ENCODE measurements at places on chromosomes 6 and 20. TPM values are rescaled to one million over a fixed set of nuclear protein-coding genes. Genes with fewer than 3 reads are reported as not detected.

- peak; percentile 61 for DNase-seq
- peak overlapping the region; percentile 73 for H3K27ac ChIP-seq
- peaks cover 20% of the 10 kb centered on the region for H3K4me1 ChIP-seq
- H3K27me3 ChIP-seq, result no peaks in the 10 kb centered on the region
- peaks cover 22% of the 10 kb centered on the region for H3K36me3 ChIP-seq
- no peak overlapping the region for H3K4me3 ChIP-seq
These were observed 42.1 kb upstream of the CDH22 start for GRCh38 chr20:46350201-46350985.

DNA sequence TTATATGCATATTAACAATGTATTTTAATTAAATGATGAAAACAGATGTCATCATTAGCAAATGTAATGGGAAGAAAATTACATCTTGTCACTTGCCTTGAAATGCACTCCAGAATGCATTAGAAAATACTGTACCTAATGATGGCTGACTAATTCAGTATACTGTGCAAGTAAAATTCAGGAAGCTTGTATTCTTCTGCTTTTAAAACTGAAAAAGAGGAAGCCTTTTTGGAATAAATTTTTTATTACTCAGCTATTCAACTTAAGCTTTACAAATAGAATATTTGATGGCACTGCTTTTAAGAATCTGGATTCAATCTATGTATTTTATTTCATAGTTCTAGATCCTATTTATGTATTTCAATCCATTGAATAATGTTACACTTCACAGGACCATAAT, 195.5 kb downstream of the RIMS1 start:
- no peak for DNase-seq
- no peaks in the 10 kb centered on the region for H3K27me3 ChIP-seq
- H3K4me3 ChIP-seq, result no peak overlapping the region
- no peaks in the 10 kb centered on the region for H3K4me1 ChIP-seq
- H3K27ac ChIP-seq, result no peak overlapping the region

- no peaks in the 10 kb centered on the region for H3K36me3 ChIP-seq
- peak overlapping the region; percentile 84 for H3K27ac ChIP-seq
- H3K4me1 ChIP-seq, result peaks cover 57% of the 10 kb centered on the region
- H3K4me3 ChIP-seq, result no peak overlapping the region
- H3K27me3 ChIP-seq, result no peaks in the 10 kb centered on the region
These were observed 32.7 kb downstream of the ILRUN start for GRCh38 chr6:34663831-34664255.

DNA sequence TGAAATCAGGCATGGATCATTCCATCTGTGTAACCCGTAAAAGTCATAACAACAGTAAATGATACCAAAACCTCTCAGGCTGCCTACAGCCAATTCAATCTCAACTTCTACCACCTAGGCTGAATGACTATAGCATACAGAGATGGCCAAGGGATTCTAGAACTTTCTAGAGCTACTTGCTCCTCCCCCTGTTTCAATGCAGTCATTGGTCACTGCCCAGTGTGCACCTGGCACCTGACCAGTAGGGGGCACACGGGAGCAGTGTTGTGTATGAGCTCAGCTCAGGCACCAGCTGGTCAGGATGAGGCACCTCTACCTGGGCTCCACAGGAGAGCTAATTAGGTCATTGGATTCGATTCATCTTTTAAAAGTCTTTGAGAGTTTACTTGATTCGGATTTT, 86.2 kb downstream of the PLEKHG1 start:
- H3K27ac ChIP-seq, result no peak overlapping the region
- H3K4me1 ChIP-seq, result no peaks in the 10 kb centered on the region
- peaks cover 1% of the 10 kb centered on the region for H3K27me3 ChIP-seq

GRCh38 chr6:160305926-160306713, 42.1 kb upstream of the SLC22A3 start:
- H3K4me1 ChIP-seq, result no peaks in the 10 kb centered on the region
- H3K27me3 ChIP-seq, result peaks cover 9% of the 10 kb centered on the region
- H3K27ac ChIP-seq, result no peak overlapping the region
- no peak overlapping the region for H3K4me3 ChIP-seq

The SLC13A3 gene
- total RNA-seq, result not detected

GRCh38 chr6:76706631-76707030, 634.2 kb upstream of the IMPG1 start:
- H3K27me3 ChIP-seq, result no peaks in the 10 kb centered on the region
- no peaks in the 10 kb centered on the region for H3K4me1 ChIP-seq
- H3K4me3 ChIP-seq, result no peak overlapping the region
- DNase-seq, result no peak

GRCh38 chr20:58078741-58079522, 149.5 kb downstream of the ANKRD60 start:
- H3K27ac ChIP-seq, result no peak overlapping the region
- no peaks in the 10 kb centered on the region for H3K4me1 ChIP-seq
- DNase-seq, result no peak
- no peak overlapping the region for H3K4me3 ChIP-seq

GRCh38 chr20:39050555-39050902, 88.4 kb downstream of the DHX35 start:
- peaks cover 1% of the 10 kb centered on the region for H3K27me3 ChIP-seq
- H3K4me3 ChIP-seq, result peak overlapping the region; percentile 80
- no peak overlapping the region for H3K27ac ChIP-seq
- DNase-seq, result no peak

The TMX4 gene
- total RNA-seq, result 35.9 TPM

- H3K4me3 ChIP-seq, result no peak overlapping the region
- H3K27ac ChIP-seq, result no peak overlapping the region
- H3K4me1 ChIP-seq, result peaks cover 6% of the 10 kb centered on the region
- no peak for DNase-seq
- no peaks in the 10 kb centered on the region for H3K36me3 ChIP-seq
These were observed 262.4 kb upstream of the SUPT3H start for GRCh38 chr6:45640081-45640491.

The CDH4 gene
- total RNA-seq, result 0.10 TPM
